ENCODE measurements at places on chromosomes 5 and 9.

GRCh38 chr9:93505541-93506132 lies 52.3 kb upstream of the FAM120AOS start:
- no peak for DNase-seq

- no peak for DNase-seq
These were observed 69.8 kb upstream of the TNFSF8 start for GRCh38 chr9:115000217-115000639.

- DNase-seq, result peak; percentile 13
These were observed 64.6 kb downstream of the SH3TC2 start for GRCh38 chr5:148998174-148998797.

DNA sequence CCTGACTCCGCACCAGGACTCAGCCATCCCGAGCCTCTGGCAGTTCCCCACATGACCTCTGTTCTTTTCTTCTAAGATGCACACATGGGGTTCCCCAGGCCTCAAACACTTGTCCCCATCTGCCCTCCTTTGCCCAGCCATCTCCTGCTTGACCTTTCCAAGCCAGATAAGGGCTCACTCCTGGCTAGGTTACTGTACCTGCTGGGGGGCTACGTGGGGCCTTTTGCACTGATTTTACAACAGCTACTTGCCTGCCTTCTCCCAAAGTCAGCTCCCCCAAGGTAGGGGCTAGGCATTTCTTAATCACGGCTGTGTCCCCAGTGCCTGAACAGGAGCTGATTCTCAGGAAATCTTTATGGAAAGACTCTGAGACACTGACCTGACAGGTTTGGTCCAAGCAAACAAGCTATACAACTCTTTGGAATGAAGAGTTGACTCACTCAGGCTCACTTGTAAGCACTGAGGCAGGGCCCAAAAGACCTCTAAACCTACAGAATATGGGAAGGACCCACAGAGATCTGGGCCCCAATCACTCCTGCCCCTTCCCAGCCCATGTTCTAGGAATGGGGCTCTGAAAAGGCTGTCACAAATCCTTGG lies 2.5 kb downstream of the MACROH2A1 start:
- DNase-seq, result no peak

DNA sequence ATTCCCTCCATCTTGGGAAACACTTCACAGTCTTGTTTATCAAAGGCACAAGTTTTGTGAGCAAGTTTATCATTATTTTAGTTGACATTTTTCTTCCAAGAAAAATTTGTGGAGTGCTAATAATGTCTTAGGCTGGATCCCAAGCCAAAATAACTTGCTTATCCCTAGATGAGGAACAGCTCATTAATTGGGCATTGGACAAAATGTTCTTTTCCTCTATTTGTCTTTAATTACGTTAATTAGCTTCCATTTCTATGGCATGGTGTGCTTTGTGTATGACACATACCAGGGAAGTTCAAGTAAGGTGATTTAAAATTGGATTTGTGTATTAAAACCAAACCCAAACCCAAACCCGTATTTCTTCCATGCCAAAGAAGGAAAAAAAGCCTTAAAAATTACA lies 379.5 kb downstream of the SH3GL2 start:
- DNase-seq, result no peak

DNA sequence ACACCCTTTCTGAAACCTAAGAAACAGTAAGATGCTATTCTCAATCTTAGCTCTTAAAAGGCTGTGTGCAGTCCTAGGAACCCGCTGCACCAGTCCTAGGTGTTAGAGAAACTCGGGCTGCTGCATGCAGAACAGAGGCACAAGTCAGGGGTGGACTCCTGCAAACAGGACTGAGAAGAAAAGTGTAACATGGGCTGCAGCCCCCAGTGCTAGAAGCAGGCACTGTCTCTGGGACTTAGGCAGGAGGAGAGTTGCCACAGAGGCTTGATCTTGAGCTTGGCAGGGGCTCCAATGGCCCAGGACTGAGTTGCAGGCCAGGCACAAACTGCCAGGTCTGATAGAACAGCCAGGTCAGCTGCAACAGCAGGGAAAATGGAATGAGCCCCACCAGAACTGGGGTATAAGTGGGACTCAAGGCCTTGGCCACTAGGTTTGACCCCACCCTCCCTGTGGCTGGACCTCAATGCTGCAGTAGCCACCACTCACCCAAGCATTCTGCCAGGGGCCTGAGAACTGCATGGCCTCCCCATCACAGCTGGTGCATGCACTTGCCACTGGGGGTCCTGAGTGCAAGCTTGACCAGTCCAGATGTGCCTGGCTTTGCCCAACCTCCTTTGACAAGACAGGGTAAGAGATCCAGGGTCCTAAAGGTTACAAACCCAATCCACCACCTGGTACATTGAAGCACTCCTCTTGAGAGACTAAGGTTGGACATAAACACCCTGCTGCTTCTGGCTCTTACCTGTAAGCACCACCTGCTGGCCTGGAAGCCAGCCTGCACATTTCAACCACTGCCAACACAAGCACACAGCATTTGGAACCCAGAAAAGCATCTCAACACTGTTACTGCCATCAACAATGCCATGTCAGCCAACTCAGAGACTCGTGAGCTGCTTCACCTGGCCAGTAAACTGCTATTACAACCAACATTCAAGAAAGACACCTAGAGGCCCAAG lies 103.3 kb downstream of the FBXL17 start:
- DNase-seq, result no peak

DNA sequence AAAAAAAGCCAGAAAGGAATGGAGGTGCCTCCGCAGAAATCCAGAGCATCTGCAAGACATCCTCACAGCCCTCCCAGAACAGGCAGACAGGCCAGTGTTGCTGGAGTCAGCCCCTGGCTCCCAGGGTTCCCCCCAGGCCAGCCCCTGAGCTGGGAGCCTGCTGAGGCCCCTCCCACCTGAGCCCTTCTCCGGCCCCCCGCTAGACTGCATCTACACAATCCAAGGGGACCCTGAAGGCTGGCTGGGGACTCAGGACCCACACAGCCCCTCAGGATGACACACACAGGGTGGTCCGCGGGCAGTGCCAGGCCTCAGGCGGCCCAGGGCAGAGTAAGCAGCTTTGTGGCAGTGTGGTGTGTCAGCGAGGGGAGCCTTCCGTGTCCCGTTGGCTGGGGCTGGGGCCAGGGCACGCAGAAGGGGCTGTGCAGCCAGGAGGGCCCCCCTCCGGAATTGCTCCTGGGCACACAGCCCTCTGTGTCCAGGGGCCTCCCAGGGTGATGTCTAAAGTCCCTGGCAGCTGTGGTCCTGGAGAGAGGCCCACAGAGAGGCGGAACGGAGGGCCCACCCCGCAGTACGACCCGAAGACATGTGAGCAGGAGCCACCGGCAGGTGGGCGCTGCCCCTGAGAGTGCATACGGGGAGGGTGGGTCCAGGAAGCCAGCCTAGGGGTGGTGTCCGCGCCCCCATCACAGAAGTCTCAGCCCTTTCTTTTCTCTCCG lies 2.9 kb downstream of the TMEM250 start:
- DNase-seq, result no peak

Data from GM19239 (cell line).